ENCODE measurements at places on chromosomes 1 and 21.

DNA sequence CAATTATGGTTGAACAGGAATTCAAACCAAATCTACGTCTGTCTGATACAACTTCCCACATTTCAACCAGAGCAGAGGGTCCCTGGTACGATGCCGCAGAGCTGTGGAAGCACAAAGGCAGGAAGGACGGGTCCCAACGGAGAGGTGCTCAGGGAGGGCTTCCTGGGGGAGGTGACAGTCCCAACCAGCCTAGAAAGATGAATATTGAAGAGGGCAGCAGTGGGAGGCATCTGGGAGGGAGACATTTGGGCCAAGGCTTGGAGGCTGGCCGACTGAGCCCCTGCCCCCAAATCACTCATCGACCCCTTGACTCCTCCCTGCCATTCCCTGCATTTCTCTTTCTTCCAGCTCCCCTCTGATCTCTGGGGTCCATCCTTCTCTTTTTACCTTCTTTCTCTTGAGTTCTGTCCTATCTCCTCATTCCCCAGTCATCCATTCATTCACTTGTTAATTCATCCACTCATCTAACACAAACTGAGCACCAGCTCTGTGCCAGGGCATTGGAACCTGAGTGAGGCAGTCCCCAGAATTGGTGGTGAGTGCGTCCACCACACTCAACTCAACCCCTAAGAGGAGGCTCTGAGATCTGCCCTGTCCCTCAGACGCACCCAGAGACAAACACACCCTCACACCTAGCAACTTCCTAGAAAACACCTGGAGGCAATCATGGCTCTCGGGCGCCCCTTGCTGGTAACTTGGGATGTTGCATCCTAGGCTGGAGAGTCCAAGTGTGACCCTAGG, 13.2 kb upstream of the CELA3B start:
- peak; percentile 75 for DNase-seq

DNA sequence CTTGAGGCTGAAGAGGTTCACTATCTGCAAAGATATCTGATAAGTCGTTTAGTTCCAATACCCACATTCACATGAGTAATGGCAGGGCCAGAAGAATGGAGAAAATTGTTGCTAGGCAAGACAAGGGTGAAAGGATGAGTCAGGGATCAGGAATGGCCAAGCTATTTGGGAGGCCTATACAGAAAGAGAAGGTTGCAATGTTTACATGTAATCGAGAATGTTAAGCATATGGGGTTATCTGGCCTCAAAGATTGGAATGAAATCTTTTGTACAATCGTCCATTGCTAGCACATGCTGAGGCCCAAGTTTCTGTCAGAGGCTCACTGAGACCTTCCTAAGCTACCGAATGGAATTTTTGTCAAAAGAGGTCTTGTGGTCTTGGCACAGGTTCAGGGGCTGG, 299.9 kb upstream of the PLD5 start:
- DNase-seq = no peak

DNA sequence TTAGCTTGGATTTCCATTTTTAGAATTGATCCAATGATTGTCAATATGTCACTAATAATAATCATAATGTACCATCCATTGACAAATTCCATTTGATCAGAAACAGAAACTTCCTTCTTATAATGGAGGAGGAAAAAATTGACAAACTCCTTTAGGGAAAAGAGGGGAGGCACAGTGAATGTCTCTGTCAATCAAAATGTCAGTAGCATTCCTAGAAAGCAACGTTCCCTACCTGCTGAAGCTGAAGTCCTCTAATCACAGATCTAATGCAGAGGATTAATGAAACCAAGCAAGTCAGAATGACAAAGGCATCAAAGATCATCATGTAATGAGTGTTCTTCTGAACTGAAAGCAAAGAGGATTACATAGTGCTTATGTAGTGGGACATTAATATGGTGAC, 22.4 kb downstream of the MCOLN3 start:
- DNase-seq = no peak

- no peak for DNase-seq
Measured at GRCh38 chr1:113444857-113445256, 54.5 kb downstream of the MAGI3 start.

All from stimulated activated CD4-positive, alpha-beta T cell treated with anti-CD3 and anti-CD28 coated beads, TNF-alpha, amount 100 ng/mL, for 24 hours (primary cell).